ENCODE measurements at places on chromosomes 5 and 9. TPM values are rescaled to one million over a fixed set of nuclear protein-coding genes. Genes with fewer than 3 reads are reported as not detected.
A peak's percentile ranks its signal among the peaks of the same experiment; 100 is the strongest.

DNA sequence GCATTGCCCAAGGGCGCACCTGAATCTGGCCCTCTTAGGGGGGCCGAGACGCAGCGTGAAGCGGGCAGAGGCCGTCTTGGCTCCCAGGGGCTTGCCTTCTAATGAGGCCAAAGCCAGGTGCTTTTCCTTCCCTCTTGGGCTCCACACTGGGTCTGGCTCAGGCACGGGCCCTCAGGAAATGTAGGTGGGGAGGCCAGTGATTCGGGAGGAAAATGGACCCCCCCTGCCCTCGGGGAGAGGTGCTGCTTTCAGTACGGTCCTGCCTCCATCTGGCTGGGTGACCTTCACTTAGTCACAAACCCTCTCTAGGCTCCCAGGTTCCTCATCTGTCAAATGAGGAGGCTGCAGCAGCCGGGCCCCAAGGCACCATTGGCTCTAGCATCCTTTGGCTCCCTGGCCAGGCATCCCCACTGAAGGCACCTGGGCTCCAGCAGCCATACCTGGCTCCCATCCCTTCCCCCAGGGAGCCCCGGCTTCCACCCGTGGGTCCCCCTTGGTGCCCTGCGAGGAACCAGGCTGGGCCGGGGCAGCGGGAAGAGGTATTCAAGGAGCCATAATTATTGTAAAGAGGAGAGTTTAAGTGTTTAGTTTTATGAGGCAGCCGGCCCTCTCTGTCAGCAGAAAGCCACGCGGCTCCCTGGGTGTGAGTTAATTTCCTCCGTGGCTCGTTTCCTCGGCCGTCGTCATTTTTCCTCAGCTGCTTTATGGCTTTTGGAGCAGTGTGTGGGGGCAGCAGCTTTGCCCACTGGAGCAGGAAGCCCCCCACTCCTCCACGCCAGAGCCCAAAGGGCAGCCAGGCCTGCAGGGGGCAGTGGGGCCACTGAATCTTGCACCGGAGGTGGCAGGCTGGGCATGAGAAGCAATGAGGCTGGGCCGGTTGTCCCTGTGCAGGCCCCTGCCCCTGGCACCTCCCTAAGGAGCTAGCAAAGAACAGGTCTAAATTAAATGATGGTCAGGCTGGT lies 24.9 kb upstream of the UNC5A start:
- H3K4me3 ChIP-seq = no peak overlapping the region
- no peaks in the 10 kb centered on the region for H3K36me3 ChIP-seq
- H3K27ac ChIP-seq = no peak overlapping the region

DNA sequence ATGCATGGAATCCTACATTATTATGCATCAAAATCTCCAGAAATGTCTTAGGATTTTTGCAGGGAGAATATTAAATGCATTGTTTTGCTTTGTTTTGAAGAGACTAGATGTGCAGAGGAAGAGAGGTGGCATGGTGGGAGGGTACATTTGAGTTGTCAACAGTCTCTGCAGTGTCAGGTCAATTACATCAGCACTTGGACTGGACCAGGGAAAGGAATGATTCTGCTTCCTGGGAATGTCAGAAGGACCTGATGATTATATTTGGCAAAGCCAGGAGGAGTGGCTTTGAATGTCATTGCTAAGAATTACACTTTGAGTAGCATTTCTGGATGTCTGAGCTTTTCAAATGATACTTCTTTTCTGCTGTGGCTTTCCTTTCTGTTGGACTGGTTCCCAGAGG lies 17.5 kb upstream of the TMEFF1 start:
- no peak overlapping the region for H3K4me3 ChIP-seq
- peaks cover 21% of the 10 kb centered on the region for H3K36me3 ChIP-seq
- DNase-seq = no peak
- H3K4me1 ChIP-seq = no peaks in the 10 kb centered on the region
- no peaks in the 10 kb centered on the region for H3K27me3 ChIP-seq
- no peak overlapping the region for H3K27ac ChIP-seq

GRCh38 chr9:21682981-21683380 lies 119.5 kb upstream of the MTAP start:
- no peak overlapping the region for H3K4me3 ChIP-seq
- H3K27ac ChIP-seq = no peak overlapping the region
- no peak for DNase-seq
- H3K4me1 ChIP-seq = peaks cover 33% of the 10 kb centered on the region
- no peaks in the 10 kb centered on the region for H3K36me3 ChIP-seq
- no peaks in the 10 kb centered on the region for H3K27me3 ChIP-seq

DNA sequence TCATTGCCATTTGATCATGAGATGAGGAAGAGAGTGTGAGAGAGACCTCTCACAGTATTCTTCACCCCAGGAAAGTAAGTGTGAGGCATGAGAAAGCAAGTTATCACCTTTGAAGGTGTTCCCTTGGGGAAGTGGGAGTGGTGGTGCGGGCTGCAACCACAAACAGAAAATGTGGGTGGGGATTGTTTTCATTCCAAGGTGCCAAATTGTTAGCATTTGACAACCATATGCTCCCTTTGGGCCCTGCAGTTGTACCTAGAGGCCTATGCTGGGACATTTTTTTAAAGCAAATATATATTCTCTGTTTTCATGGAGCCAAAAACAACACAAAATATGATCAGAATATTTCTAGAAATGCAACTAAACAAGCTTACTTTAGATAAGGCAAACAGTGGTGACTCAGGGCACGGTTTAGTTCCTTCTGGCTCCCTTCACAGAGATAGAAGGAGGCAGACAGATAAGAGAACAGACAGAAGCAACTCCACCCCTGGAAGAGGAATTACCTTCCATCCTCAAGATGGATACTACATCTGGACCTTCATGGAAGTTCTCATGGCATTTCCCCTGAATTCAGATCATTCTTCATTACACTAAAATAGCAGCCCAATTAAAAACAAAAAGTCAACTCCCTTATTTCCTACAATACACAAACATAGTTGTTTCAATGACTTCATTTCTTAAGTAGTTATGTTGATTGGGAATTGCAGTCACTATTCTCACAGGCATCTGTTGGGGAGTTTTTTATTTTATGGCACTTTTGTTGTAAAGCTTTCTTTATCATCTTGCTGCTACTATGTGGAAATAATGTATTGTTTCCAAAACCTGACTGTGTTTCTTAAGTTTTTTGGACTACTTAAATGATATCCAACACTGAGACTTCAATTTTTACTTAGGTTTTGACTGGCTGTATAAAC lies 416.6 kb downstream of the PLK2 start:
- no peak overlapping the region for H3K4me3 ChIP-seq
- no peaks in the 10 kb centered on the region for H3K4me1 ChIP-seq
- H3K27ac ChIP-seq = no peak overlapping the region
- H3K36me3 ChIP-seq = no peaks in the 10 kb centered on the region

DNA sequence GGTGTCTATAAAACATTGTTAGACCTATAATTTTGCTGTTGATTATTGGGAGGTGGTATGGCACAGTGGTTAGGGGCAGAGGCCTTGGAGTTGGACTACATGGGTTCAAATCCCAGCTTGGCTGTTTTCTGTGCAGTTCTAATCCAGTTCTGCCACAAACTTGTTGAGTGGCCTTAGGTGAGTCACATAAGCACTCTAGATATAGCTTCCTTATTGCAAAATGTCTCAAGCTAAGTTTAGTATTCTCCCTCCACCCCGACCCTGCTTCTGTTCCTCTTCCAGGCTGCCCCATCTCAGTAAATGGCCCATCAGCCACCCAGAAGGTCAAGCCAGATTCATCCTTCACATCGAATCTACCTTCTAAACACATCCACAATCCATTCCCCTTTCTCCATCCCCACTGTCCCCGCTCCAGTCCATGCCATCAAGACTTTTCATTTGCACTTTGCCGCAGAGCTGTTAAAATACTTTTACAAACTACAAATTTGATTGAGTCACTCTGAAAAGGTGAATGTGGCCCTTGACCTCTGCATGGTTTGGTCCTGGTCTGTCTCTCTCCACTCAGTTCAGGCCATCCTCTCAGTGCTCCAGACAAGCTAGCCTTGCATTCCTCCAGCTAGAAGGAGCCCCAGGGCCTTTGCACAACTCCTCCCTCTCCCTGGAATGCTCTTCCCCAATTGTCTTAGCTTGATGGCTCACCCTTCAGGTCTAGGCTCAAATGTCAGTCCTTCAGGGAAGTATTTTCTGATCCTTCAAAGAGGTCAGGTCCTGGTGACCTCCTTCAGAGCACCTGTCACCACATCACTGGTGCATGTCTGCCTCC lies 10.0 kb upstream of the HDHD3 start:
- H3K27me3 ChIP-seq = no peaks in the 10 kb centered on the region
- peaks cover 14% of the 10 kb centered on the region for H3K36me3 ChIP-seq
- H3K4me3 ChIP-seq = no peak overlapping the region
- no peaks in the 10 kb centered on the region for H3K4me1 ChIP-seq
- DNase-seq = no peak
- H3K27ac ChIP-seq = no peak overlapping the region

DNA sequence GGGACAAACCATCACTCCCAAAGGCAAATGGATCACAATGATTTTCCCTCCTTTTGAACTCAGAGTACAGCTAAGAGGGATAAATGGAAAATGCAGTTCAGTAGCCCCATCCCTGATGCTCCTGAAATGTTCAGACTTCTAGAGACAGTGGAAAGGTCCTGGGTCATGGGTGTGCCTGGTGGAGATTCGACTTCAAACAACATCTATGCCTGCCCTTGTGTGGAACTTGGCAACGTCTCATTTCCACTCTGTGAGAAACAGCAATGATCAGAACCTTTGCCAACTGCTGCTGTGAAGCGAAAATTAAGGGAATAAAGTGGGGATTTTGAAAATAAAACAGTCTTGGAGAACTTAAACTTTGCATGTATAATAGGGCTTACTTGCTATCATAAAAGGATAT lies 778.1 kb downstream of the SEMA5A start:
- DNase-seq = no peak
- H3K27ac ChIP-seq = no peak overlapping the region
- H3K27me3 ChIP-seq = no peaks in the 10 kb centered on the region

Gene CEP78
- total RNA-seq = 42.2 TPM

GRCh38 chr9:117021906-117022305 lies 334.8 kb downstream of the TRIM32 start:
- H3K4me1 ChIP-seq = no peaks in the 10 kb centered on the region
- DNase-seq = no peak
- no peaks in the 10 kb centered on the region for H3K36me3 ChIP-seq
- H3K27ac ChIP-seq = no peak overlapping the region
- H3K27me3 ChIP-seq = no peaks in the 10 kb centered on the region

- H3K36me3 ChIP-seq = peaks cover 1% of the 10 kb centered on the region
- no peak overlapping the region for H3K4me3 ChIP-seq
- H3K4me1 ChIP-seq = peaks cover 5% of the 10 kb centered on the region
- no peak overlapping the region for H3K27ac ChIP-seq
Measured at GRCh38 chr5:7394889-7395431, 978 bp upstream of the ADCY2 start.

DNA sequence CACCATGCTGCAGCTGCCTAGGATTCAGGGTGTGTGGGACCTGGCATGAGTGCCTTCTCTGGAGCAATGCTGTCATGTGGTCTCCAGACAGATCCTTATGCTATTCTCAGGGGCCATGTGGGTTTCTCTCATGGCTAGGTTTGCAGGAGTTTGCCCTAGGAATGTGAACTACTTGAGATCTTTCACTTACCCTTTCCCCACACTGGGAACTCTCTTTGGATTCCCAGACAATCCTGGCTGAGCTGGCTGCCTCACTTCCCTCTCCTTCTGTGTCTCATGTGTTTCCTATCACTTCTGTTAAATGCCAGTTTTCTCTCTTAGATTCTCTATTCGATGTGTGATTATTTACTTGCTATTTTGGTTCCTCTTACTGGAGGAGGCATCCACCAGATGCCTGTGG lies 270.2 kb upstream of the RASA1 start:
- no peak overlapping the region for H3K4me3 ChIP-seq
- no peaks in the 10 kb centered on the region for H3K4me1 ChIP-seq
- H3K36me3 ChIP-seq = no peaks in the 10 kb centered on the region
- DNase-seq = no peak
- H3K27ac ChIP-seq = no peak overlapping the region

DNA sequence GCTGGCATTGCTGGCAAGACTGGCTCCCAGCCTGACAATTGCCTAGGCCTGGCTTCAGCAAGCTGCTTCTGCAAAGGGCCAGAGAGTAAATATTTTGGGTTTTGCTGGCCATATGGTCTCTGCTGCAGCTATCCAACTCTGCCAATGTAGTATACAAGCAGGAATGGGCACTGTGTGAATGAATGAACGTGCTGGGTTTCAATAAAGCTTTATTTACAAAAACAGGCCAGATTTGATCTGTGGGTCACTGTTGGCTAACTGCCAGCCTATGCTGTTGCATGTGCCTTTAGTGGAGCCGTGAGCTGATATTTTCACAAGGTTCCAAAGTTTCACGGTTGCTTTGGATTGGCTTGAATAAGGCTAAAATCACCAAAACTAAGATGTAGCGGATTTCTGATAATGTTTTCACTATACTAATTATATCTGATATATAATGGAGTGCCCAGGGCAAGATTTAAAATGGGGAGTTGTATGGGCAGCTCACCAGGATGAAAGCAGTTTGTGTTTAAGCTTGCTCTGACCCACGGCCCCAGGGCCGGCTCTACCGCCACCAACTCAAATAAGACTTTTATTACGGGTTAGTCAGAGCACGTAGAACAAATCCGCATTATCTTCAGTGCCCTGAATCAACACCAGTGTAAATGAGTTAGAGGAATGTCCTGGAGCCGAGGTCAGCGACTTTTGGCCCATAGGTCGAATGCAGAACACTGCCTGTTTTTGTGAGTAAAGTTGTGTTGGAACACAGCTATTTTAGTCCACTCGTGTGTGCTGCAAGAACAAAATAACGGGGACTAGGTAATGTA lies 98.6 kb upstream of the DAP start:
- no peak overlapping the region for H3K27ac ChIP-seq
- peaks cover 2% of the 10 kb centered on the region for H3K4me1 ChIP-seq
- H3K4me3 ChIP-seq = no peak overlapping the region
- no peaks in the 10 kb centered on the region for H3K36me3 ChIP-seq
- peaks cover 12% of the 10 kb centered on the region for H3K27me3 ChIP-seq

- peaks cover 58% of the 10 kb centered on the region for H3K4me1 ChIP-seq
- H3K36me3 ChIP-seq = peaks cover 37% of the 10 kb centered on the region
- DNase-seq = peak; percentile 95
Measured at GRCh38 chr5:160421625-160422258, at the start of gene PTTG1. Gene PTTG1, plus strand, starts transcription at chr5:160421855. Its CDS starts 458 bp downstream, at chr5:160422313.

Gene CORO2A
- total RNA-seq = 9.8 TPM

- H3K36me3 ChIP-seq = peaks cover 6% of the 10 kb centered on the region
- no peak overlapping the region for H3K4me3 ChIP-seq
- H3K27ac ChIP-seq = no peak overlapping the region
- H3K27me3 ChIP-seq = no peaks in the 10 kb centered on the region
- H3K4me1 ChIP-seq = peaks cover 44% of the 10 kb centered on the region
Measured at GRCh38 chr9:77908293-77908692, 123.3 kb downstream of the GNAQ start.

DNA sequence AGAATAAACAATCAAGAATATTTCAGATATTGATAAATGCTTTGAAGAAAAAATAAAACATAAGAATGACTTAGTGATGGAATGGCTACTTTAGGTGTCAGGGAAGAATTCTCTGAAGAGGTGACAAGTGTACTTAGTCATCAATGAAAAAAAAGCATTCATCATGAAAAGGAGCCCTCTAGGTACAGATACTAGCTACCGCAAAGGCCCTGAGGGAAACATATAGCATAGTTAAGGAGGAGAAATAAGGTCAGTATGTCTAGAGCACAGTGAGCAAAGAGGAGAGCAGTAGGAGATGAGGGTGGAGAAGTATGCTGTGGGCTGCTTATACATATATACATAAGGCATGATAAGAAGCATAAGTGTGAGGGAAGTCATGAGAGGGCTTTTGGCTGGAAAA lies 41.8 kb downstream of the CSF2 start:
- H3K27ac ChIP-seq = peak overlapping the region; percentile 47
- no peaks in the 10 kb centered on the region for H3K27me3 ChIP-seq
- H3K4me3 ChIP-seq = no peak overlapping the region

Gene PCDHGB1
- total RNA-seq = not detected
